Fibroblast of upper back skin (primary cell): ENCODE measurements at places on chromosomes 3 and 15.

DNA sequence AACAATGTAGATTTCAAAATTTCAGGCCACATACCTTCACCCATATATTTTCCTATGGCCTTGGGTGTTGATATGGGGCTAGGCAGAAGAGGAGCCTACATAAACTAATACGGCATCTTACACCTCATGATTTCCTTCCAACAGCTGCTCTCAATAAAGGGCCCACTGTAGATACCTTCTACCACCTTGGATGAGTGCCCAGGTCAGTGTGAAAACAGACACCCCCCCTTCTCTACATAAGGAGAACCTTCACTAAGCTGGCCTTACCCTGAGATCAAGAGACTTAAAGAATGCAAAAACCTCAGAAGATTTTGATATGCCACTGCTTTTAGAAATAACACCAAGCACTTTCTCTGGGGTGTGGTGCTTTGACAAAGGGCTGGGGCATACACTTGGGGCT lies 42.7 kb downstream of the SH3BP5 start:
- DNase-seq, result no peak

GRCh38 chr3:50327943-50328691 lies at the start of gene TUSC2:
Gene TUSC2, minus strand, starts transcription at chr3:50328223. Its CDS starts 124 bp downstream, at chr3:50328099.
- DNase-seq, result peak; percentile 94

DNA sequence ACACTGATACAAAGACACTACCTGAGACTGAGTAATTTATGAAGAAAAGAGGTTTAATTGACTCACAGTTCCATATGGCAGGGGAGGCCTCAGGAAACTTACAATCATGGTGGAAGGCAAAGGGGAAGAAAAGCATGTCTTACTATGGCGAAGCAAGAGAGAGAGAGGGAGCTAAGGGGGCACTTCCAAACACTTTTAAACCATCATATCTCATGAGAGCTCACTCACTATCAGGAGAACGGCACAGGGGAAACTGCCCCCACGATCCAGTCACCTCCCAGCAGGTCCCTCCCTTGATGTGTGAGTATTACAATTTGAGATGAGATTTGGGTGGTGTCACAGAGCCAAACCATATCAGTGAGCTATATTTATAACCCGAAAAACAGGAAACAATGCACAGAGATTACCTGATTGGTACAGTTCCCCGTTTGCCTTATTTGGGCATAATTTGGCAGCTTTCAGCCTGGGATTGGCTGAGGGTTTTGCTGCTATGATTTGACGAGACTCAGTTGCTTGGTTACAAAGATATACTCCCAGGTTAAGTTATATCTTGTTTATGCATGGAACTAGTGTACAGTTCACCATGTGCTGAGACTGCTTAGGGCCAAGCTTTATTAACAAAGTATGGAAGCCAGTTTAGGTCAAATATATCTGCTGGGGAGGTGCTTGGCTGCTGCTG lies 184.2 kb downstream of the NR2F2 start:
- no peak for DNase-seq

DNA sequence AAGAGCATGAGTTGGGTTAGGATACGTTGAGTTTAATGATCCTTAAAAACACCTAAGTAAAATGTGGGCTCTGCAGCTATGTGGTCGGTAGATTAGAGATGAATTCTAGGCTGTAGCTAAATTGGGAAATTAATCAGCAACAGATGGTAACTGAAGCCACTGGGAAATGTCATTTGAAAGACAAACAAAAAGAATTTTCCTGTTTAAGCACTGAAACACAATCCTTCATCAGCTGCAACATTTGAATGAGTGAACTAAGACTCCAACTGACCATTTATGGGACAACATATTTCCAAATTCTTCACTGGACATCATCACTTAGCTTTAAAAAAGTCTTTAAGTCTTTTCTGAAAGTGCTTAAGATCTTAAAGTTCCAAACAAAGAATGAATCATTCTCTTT lies 226.9 kb downstream of the ZNF385D start:
- peak; percentile 51 for DNase-seq

DNA sequence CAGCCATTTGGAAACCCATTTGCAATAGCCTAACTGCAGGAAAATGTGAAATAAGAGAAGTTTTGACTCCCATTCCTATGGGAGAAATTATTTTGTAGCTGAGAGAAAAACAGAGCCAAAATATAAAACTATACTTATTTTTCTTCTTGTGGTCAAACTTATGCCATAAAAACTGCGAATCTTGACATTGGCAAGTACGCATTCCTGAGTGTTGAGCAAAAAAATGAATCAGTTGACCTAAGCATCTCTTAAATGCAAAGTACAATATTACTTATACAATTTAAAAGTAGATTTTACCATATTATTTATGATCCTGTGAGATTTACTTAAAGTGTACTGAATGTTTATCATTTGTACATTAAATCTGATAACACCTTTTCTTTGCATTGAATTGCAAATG lies 50.1 kb upstream of the CMC1 start:
- DNase-seq, result peak; percentile 36

GRCh38 chr15:99719096-99719541 lies 14.1 kb downstream of the LYSMD4 start:
- peak; percentile 87 for DNase-seq
